Neural progenitor cell (in vitro differentiated cells): ENCODE measurements at places on chromosomes 7 and 10. TPM values are rescaled to one million over a fixed set of nuclear protein-coding genes. Genes with fewer than 3 reads are reported as not detected.

NOD1 gene
- total RNA-seq, result 5.0 and 7.4 TPM in 2 replicates

DNA sequence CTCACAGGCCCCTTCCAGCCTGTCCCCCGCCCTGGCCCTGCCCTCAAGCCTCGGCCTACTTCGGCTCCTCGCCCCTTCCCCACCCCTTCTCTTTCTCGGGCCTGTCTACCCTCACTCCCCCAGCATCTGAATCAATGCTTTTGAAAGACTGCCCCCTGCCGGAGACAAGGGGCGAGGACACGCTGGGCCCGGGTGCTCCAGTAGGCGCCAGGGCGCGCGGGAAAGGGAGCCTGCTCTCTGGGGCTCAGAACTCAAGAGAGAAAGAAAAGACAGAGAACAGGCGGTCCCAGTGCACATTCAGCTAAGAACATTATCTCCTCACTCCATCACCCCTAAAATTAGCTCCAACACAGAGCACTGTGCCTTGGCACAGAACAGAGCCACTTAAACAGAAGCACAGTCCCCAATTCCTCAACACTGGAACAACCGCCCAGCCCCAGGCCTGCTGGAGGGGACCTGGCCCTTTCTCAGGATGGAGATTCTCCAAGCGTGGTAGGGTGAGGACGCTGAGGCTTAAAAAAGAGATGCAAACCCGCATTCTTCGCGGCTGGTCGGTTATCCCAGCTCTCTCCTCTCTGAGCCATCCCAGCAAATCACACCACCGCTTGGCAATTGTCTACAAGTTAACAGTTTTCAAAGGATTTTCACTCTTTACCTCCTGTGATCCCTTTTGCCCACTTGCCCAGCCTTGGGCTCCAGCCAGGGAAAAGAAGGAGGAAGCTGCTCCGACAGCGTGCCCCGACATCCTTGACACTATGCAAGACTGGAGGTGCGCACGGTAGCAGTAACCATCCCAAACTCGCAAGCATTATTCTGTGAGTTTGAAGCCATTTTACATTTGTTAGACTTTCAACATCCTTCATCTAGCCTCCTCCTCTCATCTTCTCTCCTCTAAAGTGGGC lies 2.1 kb downstream of the GIGYF1 start:
- peaks cover 21% of the 10 kb centered on the region for H3K4me1 ChIP-seq
- no peaks in the 10 kb centered on the region for H3K36me3 ChIP-seq
- H3K4me3 ChIP-seq, result peak overlapping the region; percentile 100
- peak; percentile 94 for DNase-seq

DNA sequence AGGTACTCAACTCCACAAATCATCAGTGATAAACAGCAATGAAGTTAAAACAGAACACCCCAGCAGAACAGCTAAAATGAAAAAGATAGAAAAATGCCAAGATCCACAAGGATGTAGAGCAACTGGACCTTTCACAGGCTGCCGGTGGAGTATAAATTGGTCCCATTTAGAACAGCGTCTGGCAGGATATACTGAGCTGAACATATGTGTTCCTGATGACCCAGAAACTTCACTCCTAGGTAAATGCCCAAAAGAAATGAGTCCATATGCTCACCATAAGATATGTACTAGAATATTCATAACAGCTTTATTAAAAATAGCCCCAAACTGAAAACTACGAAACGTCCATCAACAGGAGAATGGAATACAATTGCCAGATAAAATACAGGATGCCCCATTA lies 102.4 kb downstream of the OAT start:
- DNase-seq, result no peak
- no peaks in the 10 kb centered on the region for H3K36me3 ChIP-seq
- no peaks in the 10 kb centered on the region for H3K4me1 ChIP-seq
- H3K27me3 ChIP-seq, result no peaks in the 10 kb centered on the region
- no peak overlapping the region for H3K27ac ChIP-seq

- DNase-seq, result no peak
- H3K36me3 ChIP-seq, result no peaks in the 10 kb centered on the region
- no peak overlapping the region for H3K27ac ChIP-seq
- no peaks in the 10 kb centered on the region for H3K27me3 ChIP-seq
Observed at GRCh38 chr10:62778125-62778524, 26.4 kb upstream of the ADO start.
